Coronary artery (tissue), 2 donors: ENCODE measurements at places on chromosomes 6 and 20.

GRCh38 chr6:51996296-51996947 lies 91.0 kb downstream of the PKHD1 start:
- no peak for DNase-seq

DNA sequence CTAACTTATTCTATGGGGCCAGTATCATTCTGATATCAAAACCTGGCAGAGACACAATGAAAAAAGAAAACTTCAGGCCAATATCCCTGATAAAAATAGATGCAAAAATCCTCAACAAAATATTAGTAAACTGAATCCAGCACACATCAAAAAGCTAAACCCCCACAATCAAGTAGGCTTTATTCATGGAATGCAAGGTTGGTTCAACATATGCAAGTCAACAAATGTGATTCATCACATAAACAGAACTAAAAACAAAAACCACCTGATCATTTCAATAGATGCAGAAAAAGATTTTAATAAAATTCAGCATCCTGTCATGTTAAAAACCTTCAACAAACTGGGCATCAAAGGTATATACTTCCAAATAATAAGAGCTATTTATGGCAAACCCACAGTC lies 133.9 kb upstream of the SSTR4 start:
- no peak for DNase-seq

DNA sequence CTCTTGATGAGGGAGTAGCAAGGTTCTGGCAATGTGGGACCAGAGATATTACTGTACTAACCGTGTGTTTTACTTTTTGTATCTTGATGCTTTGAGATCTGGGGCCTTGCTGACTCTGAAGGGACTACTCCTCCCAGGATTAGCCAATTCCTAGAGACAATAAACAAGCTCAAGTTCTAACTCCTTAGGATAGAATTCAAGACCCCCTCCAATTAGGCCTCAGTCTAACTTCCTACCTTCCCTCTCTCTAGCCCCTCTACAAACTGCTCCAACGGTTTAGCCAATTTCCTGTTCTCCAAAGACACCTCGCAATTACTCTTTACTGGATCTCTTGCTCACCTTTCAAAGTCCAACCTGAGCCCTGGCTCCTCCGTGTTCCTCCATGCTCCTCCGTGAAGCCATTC lies 158.7 kb upstream of the JARID2 start:
- no peak for DNase-seq

- DNase-seq = no peak
Observed at GRCh38 chr20:11686195-11686594, 231.5 kb upstream of the BTBD3 start.

GRCh38 chr6:53165293-53165692 lies 16.7 kb upstream of the GCM1 start:
- no peak for DNase-seq

GRCh38 chr20:21177767-21178166 lies 51.9 kb downstream of the KIZ start:
- no peak for DNase-seq

GRCh38 chr6:150987371-150987828 lies 121.9 kb downstream of the MTHFD1L start:
- DNase-seq = no peak

DNA sequence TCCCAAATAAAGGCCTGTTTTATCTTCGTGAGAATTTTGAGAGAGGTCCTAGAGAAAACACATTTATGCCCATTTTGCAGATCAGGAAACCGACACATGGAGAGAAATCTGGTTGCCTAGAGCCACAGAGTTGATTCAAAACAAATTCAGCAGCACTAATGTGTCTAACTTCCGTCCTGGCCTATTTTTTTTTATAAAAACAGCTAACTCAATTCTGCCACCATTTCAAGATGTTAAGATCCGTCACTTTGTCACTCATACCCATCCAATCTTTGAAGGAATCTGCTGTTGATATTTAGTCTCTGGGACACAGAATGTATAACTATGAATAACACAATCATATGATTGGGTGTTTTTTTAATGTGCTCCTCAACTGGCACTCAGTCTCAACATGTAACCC lies 611.1 kb upstream of the ARID1B start:
- no peak for DNase-seq

DNA sequence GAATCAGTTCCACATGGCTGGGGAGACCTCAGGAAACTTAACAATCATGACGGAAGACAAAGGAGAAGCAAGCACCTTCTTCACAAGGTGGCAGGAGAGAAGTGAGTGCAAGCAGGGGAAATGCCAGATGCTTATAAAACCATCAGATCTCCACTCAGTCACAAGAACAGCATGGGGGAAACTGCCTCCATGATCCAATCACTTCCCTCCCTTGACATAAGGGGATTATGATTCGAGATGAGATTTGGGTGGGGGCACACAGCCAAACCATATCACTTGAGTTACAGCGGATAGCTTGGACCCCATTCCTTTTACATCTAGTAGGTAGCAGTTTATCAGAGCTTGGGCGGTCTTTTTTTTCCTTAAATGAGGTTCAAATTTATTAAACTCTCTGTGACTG lies 19.1 kb downstream of the AFDN start:
- DNase-seq = no peak

DNA sequence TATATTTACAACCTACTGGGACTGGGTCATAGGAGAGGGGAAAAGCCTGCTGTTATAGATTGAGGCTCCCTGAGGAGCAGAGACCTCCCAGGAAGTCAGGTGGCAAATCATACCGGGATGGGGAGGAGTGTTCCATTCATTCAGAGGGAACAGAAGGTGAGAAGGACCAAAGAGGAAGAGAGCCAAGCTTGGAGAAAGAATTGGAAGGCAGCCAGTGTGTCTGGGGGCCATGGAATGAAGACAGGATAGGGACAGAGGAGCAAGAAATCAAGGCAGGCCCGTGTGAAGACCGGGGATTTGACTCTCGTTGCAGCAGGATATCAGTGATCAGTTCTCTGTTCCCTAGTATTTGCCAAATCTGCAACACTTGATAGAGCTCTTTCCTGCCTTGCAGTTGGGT lies 5.7 kb upstream of the ZNF217 start:
- DNase-seq = no peak

DNA sequence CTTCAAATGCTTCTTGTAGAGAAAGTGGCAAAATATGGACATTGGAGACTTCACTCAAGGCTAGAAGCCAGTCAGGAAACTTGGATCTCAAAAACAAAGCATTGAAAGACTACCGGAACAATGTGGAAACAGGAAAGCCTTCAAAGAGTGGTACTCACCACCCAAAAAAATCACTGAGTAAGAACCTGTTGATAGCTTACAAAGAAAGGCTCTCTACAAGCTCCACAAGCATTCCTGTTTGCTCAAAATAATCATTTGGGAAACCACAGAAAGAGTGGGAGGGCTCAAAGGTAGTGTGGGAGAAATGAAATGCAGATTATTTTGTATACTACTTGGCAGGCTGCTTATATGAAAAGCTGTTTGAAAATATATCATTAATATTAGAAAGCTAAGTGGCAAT lies 9.5 kb upstream of the DST start:
- no peak for DNase-seq
